T-helper 2 cell treated with Interferon-gamma antibody and Interleukin-4, amounts not matched to agents 5 μg/mL and 100 μg/mL, for 36 hours (primary cell): ENCODE measurements at places on chromosomes 16 and 17.
A peak's percentile ranks its signal among the peaks of the same experiment; 100 is the strongest.

GRCh38 chr17:29124135-29124924 is 55.9 kb downstream of the MYO18A start:
- H3K36me3 ChIP-seq = peaks cover 18% of the 10 kb centered on the region
- peaks cover 6% of the 10 kb centered on the region for H3K4me1 ChIP-seq
- H3K27ac ChIP-seq = no peak overlapping the region

GRCh38 chr16:31414706-31415105 is 13.5 kb downstream of the COX6A2 start:
- DNase-seq = no peak
- peaks cover 38% of the 10 kb centered on the region for H3K4me1 ChIP-seq
- H3K27ac ChIP-seq = peak overlapping the region; percentile 60
- no peaks in the 10 kb centered on the region for H3K27me3 ChIP-seq

GRCh38 chr16:85718682-85719081 is 29.9 kb upstream of the GINS2 start:
- H3K36me3 ChIP-seq = no peaks in the 10 kb centered on the region
- H3K4me1 ChIP-seq = no peaks in the 10 kb centered on the region
- H3K27ac ChIP-seq = no peak overlapping the region
- H3K27me3 ChIP-seq = peaks cover 17% of the 10 kb centered on the region

- peaks cover 44% of the 10 kb centered on the region for H3K4me1 ChIP-seq
- no peak for DNase-seq
- peaks cover 11% of the 10 kb centered on the region for H3K27me3 ChIP-seq
Observed at GRCh38 chr17:29619251-29619650, 3.5 kb downstream of the CORO6 start.

DNA sequence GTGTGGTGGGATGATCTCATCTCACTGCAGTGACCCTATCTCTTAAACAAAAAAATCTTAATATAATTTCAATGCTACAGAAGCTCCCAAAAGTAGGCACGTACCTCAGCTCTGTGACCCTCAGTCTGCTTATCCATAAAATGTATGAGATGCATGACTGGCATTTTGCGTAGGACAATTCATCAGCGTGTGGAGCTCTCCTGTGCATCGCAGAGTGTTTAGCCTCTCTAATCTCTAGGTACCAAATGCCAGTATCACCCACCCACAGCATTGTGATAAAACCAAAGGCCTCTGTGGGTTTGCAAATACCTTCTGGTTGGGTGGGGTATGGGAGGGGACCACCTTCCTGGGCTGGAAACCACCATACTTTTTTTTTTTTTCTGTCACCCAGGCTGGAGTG is 19.0 kb upstream of the TUBG2 start:
- H3K27ac ChIP-seq = no peak overlapping the region
- H3K36me3 ChIP-seq = no peaks in the 10 kb centered on the region
- no peak overlapping the region for H3K4me3 ChIP-seq
- DNase-seq = no peak
- peaks cover 10% of the 10 kb centered on the region for H3K27me3 ChIP-seq

- H3K36me3 ChIP-seq = no peaks in the 10 kb centered on the region
- DNase-seq = no peak
- H3K27ac ChIP-seq = no peak overlapping the region
- no peak overlapping the region for H3K4me3 ChIP-seq
- no peaks in the 10 kb centered on the region for H3K27me3 ChIP-seq
- H3K4me1 ChIP-seq = no peaks in the 10 kb centered on the region
Observed at GRCh38 chr16:51753467-51754127, 602.5 kb upstream of the SALL1 start.

- H3K36me3 ChIP-seq = no peaks in the 10 kb centered on the region
- no peak overlapping the region for H3K4me3 ChIP-seq
- no peaks in the 10 kb centered on the region for H3K4me1 ChIP-seq
- no peak overlapping the region for H3K27ac ChIP-seq
- DNase-seq = no peak
Observed at GRCh38 chr17:41594363-41594915, 7.7 kb upstream of the KRT14 start.

GRCh38 chr16:73056448-73056847 is 8.5 kb upstream of the ZFHX3 start:
- H3K36me3 ChIP-seq = no peaks in the 10 kb centered on the region
- no peak overlapping the region for H3K27ac ChIP-seq

DNA sequence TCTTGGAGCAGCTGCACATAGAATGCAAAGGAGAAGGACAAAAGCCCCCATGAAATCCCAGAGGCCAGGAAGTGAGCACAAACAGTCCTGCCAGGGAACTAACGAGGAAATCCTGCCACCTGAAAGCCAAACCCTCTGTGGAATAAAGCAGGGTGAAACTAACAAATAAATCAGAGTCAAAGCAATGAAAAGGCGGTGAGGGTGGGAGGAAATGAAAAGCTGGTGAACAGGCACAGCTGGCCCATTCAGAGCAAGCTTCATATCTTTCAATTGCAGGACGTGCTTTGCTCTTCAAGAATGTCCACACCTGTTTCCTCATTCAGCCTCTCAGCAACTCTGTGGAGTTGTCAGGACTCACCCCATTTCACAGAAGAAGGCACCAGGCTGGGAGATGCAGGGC is 108.1 kb downstream of the ABCC12 start:
- no peaks in the 10 kb centered on the region for H3K36me3 ChIP-seq
- no peaks in the 10 kb centered on the region for H3K4me1 ChIP-seq
- H3K4me3 ChIP-seq = no peak overlapping the region
- H3K27me3 ChIP-seq = peaks cover 5% of the 10 kb centered on the region

- no peak overlapping the region for H3K4me3 ChIP-seq
- H3K4me1 ChIP-seq = peaks cover 4% of the 10 kb centered on the region
- no peak overlapping the region for H3K27ac ChIP-seq
- H3K36me3 ChIP-seq = peaks cover 9% of the 10 kb centered on the region
- no peaks in the 10 kb centered on the region for H3K27me3 ChIP-seq
Observed at GRCh38 chr17:74814453-74814852, 38.3 kb upstream of the NAT9 start.

- H3K27ac ChIP-seq = no peak overlapping the region
- peaks cover 37% of the 10 kb centered on the region for H3K27me3 ChIP-seq
- no peak overlapping the region for H3K4me3 ChIP-seq
- H3K36me3 ChIP-seq = no peaks in the 10 kb centered on the region
- H3K4me1 ChIP-seq = no peaks in the 10 kb centered on the region
- no peak for DNase-seq
Observed at GRCh38 chr17:61422116-61422799, 22.6 kb downstream of the TBX2 start.

DNA sequence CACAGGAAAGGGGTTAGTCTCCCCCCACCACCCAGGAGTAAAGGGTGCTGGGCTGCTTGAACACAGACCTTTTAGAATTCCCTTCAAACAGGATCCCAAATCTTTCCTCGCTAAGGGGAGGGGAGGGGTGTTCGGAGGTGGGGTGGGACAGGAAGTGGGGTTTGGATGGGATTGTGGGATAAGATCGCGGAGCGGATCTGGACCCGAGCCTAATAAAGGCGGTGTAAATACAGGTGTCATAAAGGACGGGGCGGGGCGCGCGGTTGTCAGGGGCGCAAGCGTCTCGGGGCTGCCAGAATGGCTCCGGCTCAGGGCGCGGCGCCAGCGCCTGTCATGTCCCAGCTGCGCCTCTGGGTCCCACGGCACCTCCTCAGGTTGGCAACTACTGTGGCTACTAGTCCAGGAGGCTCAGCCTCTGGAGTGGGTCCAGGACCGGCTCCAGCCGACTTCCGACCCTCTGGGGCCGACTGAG is 59.8 kb upstream of the FBXO47 start:
- H3K36me3 ChIP-seq = no peaks in the 10 kb centered on the region
- H3K4me3 ChIP-seq = no peak overlapping the region

DNA sequence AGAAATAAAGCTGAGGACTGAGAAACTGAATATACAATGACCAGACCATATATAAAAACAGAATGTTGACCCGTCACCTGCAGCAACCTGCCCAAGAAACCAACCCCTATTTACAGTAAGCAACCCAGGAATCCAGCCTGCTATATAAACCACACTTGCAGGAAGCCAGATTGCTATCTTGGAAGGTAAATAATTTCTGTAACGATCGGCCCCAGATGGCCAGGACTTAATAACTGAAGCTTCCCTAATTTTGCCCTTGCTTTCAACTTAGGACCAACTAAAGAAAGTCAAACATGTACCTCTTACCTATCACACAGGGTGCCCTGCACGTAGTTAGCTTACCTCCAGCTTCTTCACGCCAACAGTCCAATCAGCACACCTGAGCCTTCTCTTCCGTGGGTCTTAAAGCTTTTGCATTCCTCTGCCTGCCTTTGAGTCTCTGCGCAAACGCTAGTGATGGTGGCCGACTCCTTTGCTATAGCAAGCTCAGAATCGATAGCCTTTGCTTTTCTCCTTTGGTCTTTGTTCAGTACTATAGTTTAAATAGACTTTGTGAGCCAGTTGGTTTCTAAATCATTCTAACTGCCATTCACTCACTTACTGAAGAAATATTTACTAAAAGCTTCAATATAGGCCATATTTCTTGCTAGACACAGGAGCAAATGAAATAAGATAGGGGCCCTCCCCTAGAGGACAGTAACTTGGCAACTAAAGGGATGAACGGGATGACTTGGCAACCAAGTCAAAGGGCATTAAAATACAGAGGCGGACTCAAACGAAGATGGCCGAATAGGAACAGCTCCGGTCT is 31.3 kb downstream of the MPHOSPH6 start:
- peaks cover 21% of the 10 kb centered on the region for H3K36me3 ChIP-seq
- DNase-seq = no peak
- no peak overlapping the region for H3K27ac ChIP-seq
- no peaks in the 10 kb centered on the region for H3K27me3 ChIP-seq

DNA sequence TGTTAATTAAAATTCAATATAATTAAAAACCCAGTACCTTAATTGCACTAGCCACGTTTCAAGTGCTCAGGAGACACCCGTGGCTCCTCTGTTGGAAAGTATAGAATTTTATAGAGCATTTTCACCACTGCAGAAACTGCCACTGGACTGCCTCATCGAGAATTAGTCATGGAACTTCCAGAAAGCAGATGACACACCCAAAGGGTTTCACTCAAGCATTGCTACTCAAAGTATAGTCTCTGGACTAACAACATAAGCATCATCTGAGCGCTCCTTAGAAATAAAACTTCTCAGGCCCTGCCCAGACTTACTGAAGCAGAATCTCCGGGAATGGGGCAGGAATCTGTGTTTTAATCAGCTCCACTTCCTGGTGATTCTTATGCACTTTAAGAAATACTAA is 63.5 kb upstream of the GPR139 start:
- DNase-seq = no peak
- no peaks in the 10 kb centered on the region for H3K27me3 ChIP-seq
- no peaks in the 10 kb centered on the region for H3K4me1 ChIP-seq

GRCh38 chr17:79843474-79843815 is 4.2 kb upstream of the CBX4 start:
- no peak overlapping the region for H3K27ac ChIP-seq
- no peak for DNase-seq
- H3K27me3 ChIP-seq = peaks cover 51% of the 10 kb centered on the region
- peak overlapping the region; percentile 76 for H3K4me3 ChIP-seq

- peaks cover 29% of the 10 kb centered on the region for H3K36me3 ChIP-seq
- H3K27ac ChIP-seq = peak overlapping the region; percentile 60
- no peaks in the 10 kb centered on the region for H3K27me3 ChIP-seq
- H3K4me3 ChIP-seq = peak overlapping the region; percentile 65
- peak; percentile 39 for DNase-seq
Observed at GRCh38 chr17:77189148-77189547, 48.4 kb downstream of the SEC14L1 start.

DNA sequence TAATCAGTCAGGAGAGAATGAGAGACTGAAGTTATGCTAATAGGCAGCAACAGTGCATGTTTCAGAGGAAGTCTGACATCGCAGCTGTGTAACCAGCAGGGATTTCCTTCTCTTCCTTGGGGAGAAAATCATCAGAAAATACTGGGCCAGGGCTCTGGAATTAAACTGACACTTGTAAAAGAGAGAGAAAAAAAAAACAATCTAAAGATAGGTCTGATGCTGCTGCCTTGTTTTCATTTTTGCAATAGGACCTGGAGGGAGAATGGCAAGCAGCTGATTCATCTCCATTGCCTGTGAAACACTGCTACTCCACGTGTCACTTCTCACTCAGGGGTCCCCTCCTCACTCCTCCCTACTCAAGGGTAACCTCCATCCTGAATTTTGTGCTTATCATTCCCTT is 17.7 kb upstream of the CORO6 start:
- H3K27ac ChIP-seq = peak overlapping the region; percentile 27
- DNase-seq = no peak
- H3K4me1 ChIP-seq = peaks cover 14% of the 10 kb centered on the region
- H3K4me3 ChIP-seq = no peak overlapping the region
- H3K36me3 ChIP-seq = peaks cover 34% of the 10 kb centered on the region
- H3K27me3 ChIP-seq = no peaks in the 10 kb centered on the region

DNA sequence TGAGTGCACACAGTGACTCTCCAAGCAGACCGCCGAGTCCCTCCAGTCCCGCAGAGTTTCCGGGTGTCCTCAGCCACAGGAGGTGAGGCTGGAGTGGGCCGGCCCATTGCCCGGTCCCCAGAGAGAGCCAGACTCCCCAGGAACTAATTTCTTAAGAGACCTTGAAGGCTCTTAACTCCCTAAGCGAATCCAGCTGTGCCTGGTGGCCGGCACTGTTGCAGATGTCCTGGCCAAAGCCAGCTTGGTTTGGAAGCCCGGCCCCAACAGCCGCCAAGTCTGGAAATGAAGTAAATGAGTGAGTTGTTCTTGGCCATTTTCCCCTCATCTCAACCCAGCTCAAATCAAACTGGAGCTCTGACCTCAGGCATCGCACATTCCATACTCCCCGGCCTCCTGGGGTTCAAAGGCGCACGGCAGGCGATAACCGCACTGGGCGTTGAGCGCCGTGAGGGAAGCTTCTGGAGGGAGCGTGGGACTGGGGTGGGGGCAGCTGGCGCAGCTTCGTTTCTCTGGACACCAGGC is 42.0 kb downstream of the CMIP start:
- H3K27ac ChIP-seq = no peak overlapping the region
- no peak for DNase-seq
- no peaks in the 10 kb centered on the region for H3K27me3 ChIP-seq
- H3K36me3 ChIP-seq = peaks cover 12% of the 10 kb centered on the region
- H3K4me3 ChIP-seq = no peak overlapping the region

- H3K4me1 ChIP-seq = peaks cover 21% of the 10 kb centered on the region
- H3K36me3 ChIP-seq = no peaks in the 10 kb centered on the region
- H3K27ac ChIP-seq = no peak overlapping the region
- no peak for DNase-seq
- no peak overlapping the region for H3K4me3 ChIP-seq
Observed at GRCh38 chr17:42685831-42686230, 3.5 kb downstream of the CNTNAP1 start.

GRCh38 chr17:72725433-72726068 is 366.9 kb downstream of the SLC39A11 start:
- H3K27ac ChIP-seq = peak overlapping the region; percentile 86
- no peaks in the 10 kb centered on the region for H3K27me3 ChIP-seq
- H3K36me3 ChIP-seq = peaks cover 2% of the 10 kb centered on the region
- peak; percentile 41 for DNase-seq

- peak overlapping the region; percentile 79 for H3K4me3 ChIP-seq
- DNase-seq = no peak
- H3K36me3 ChIP-seq = peaks cover 15% of the 10 kb centered on the region
- H3K27me3 ChIP-seq = no peaks in the 10 kb centered on the region
- H3K4me1 ChIP-seq = peaks cover 12% of the 10 kb centered on the region
Observed at GRCh38 chr16:2212362-2213324, 2.0 kb upstream of the BRICD5 start.

- no peak overlapping the region for H3K27ac ChIP-seq
- H3K27me3 ChIP-seq = no peaks in the 10 kb centered on the region
- no peaks in the 10 kb centered on the region for H3K36me3 ChIP-seq
- H3K4me1 ChIP-seq = peaks cover 13% of the 10 kb centered on the region
- no peak for DNase-seq
Observed at GRCh38 chr16:83715217-83715920, 92.4 kb upstream of the HSBP1 start.

GRCh38 chr16:50282955-50283631 is 16.7 kb downstream of the ADCY7 start:
- no peak overlapping the region for H3K4me3 ChIP-seq
- H3K36me3 ChIP-seq = peaks cover 61% of the 10 kb centered on the region
- no peak overlapping the region for H3K27ac ChIP-seq
